ENCODE measurements at places on chromosomes 2 and 18.

DNA sequence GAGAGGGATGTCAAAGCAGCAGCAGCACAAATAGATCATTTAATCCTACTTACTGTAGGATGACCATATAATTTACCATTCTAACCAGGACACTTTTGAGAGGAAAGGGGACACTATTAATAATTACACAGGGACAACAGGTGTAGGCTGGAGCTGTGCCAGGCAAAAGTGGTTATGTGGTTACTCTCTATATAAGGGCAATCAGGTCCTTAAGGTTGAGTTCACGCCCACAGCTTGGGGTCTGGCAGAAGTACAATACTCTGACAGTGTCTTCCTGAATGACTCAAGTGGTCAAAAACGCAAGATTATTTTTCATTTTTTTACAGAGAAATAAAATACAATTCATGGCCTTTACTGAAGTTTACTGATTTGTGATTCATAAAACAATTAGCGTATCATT is 2.8 kb downstream of the PREPL start:
- no peak for DNase-seq

- no peak for DNase-seq
Measured at GRCh38 chr18:22488554-22488953, 70.8 kb upstream of the CTAGE1 start.

DNA sequence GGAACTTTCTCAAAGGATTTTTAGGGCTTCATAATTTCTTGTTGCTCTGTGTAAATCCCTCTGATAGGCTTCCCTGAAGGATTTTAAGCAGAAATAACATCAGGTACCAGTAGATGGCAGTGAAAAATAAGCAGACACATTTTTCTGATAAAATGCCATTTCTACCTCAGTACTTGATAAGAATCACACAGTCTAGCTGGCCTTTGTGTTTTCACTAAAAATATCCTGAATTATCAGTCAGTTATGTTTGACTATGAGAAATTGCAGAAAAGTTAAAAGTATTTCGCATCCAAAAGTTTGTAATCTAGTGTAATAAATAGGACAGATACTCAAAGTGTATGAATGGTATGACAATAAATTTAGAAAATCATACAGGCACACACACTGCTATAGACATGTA is 68.7 kb downstream of the DNAJC10 start:
- no peak for DNase-seq

DNA sequence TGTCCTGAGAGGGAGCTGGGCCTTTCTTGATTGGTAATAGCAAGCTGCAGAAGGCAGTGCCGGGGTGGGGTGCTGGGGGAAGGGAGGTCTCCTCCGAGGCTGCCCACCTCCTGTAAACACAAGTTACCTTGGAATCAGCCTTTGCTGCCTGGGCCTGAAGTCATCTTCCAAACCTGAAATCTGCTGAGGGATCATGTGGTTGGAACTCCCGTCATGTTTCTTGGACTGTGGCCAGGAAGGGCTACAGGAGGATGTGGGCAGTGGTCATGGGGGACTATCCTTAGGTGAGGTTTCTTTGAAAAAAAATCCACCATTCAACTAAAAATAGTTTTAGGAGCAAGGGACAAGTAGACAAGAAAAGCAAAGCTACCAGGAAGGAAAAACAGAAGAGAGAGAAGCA is 74.2 kb downstream of the CDK15 start:
- DNase-seq: no peak

DNA sequence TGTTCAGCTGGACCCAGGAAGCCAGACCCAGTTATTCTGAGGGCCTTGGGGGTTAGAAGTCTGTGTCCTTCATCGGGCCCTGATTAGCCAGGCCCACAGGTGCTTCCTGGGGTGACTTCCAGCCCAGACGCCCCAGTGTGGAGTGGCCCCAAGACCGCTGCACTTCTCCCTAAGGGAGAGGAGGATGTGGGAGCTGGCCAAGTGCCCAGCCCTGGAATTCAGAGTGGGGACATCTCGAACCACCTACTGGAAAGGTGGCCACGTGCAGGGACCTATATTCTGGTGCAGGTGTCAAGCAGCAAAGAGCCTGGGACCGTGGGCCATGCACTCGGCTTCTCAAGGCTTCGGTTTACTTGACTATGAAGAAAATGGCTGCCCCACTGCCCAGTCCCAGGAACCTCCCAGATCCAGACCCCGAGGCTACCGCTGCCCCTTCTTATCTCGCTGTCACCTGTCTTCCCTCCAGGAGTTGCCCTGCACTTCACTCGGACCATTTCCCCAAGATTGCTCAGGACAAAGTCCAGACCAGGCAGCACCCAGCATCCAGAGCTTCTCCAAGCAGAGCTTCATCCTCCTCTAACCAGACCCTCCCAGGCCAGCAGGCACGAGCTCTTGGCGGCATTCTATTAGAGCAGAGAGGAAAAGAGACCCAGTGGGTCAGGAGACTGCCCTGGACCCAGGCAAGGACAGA is 142.8 kb upstream of the ID2 start:
- no peak for DNase-seq

- no peak for DNase-seq
Measured at GRCh38 chr2:68377137-68377780, 12.2 kb downstream of the PLEK start.

DNA sequence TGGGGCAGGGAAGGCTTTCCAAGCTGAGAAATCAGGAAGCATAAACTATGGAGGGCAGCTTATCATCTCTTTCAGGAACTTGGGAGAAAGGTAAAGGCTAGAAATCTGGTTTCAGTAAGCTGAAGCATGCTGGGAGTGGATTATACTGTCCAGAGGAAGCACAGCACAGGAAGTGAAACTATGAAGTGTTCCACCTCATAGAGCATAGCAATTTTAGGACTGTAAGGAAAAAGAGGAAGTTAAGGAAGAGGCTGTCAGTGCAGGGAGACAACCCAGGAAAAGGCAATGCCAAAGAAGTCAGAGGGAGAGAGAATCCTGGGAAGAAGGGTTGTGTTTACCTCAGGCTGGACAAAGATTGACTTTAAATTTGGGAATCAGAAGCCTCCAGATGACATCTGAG is 51.9 kb downstream of the EFEMP1 start:
- no peak for DNase-seq

DNA sequence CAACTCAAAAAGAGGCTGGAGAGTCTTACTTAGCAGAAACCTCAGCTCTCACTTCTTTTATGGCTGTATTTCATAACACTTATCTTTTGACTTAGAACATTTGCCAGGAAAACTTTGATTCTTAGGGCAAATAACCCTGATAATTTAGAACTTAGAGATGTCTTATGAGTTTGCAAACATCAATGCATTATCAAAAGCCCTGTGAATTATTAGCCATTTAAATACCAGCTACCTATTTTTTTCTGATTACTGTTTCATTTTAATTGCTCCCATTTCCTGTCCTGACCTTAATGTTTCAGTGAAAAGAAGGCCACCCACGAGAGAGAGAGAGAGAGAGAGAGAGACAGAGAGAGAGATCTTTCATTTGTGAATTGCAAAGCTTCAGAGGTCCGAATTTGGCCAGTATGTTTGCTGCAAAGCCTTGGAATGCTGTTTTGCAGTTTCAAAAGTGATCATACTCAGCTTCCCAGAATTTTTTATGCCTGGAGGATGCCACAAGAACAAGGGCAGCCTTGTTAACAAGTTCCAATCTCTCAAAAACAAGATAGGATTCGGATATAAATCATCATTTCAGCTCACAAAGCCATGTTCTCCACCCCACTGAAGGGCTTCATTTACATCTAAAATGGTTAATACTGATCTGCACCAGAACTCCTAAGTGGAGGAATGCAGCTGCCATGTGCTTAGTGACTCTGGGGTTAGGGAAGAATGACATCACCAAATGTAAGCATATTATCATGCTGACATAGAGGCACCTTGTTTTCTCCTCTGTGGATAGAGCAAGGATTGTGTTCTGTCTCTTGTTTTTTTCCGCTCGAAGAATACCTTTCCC is 478.2 kb downstream of the ARHGAP15 start:
- DNase-seq: no peak

GRCh38 chr2:27025861-27026851 is 6.6 kb upstream of the TMEM214 start:
- no peak for DNase-seq

GRCh38 chr18:9751371-9752031 is 43.4 kb downstream of the RAB31 start:
- no peak for DNase-seq

- no peak for DNase-seq
Measured at GRCh38 chr2:82853299-82853698, 1605.8 kb downstream of the SUCLG1 start.

- no peak for DNase-seq
Measured at GRCh38 chr2:148167855-148168254, 147.0 kb downstream of the MBD5 start.

DNA sequence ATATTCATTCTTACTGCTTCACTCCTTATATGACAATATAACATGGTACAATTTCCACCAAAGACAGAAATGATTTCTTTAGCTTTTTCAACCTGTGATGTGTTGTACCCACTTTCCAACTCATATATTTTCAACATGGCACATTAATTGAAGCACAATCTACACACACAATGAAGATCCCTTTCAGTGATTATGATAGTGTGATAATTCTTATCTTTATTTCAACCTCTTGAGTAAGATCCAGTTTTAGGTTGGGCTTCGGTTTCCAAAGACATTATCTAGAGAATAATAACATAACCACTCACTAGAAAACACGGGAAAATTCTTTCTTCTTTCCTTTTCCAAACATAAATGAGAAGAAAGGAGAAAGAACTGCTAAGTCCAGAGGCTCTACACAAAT is 3.4 kb upstream of the DSG3 start:
- no peak for DNase-seq

DNA sequence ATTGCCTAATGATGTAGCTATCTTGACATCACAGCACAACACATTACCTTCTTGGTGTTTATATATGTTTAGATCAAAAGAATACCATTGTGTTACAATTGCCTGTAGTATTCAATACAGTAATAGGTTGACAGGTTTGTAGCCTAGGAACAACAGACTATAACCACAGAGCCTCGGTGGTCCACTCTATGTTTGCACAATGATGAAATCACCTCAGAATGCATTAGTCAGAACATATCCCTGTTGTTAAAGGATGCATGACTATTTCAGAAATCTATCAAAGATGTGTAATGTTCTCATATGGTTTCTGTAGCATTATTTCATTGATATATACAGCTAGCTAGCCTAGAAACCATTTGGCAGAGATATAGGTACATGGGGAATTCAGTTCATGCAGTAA is 8.9 kb downstream of the METTL5 start:
- no peak for DNase-seq

- no peak for DNase-seq
Measured at GRCh38 chr2:165467921-165468320, 1.6 kb upstream of the CSRNP3 start.

DNA sequence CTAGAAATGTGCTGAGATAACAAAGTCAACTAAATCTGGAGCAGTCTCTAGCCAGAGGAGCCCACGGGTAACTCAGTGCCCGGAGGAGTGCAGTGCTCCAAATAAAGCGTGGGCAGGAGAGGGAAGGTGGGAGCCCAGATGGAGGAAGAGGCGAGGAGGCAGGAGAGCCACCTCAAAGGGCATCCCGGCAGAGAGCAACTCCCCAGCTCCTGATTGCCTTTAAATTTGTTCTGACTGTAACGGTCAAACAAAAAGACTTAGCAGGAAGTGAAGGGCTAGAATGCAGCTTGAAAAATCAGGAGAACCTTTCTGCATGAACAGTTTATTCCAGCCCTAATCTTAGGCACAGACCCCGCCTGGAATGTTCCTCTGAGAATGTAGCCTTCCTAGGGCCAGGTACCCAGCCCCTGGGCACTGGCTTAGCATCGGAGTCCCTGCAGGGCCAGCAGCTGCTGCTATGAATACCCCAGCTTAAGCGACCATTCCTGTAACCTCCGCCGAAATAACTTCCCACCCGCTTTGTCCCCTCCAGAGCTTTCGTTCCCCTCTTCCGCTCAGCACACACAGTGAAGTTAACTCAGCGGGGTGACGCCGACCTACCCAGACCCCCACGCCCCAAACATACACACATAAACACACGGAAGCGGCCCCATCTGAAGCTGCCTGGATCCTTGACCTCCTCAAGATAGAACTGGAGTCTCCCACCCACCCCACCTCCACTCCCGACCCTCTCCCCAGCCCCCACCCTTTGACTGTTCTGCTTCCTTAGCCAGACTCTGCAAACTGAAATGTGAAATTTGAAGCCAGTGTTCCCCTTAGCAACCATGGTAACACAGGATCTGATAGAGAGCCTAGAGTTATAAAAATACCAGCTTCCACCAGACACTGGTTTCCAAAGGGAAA is 123.2 kb downstream of the SMAD7 start:
- no peak for DNase-seq

- no peak for DNase-seq
Measured at GRCh38 chr18:11981192-11981542, at the start of gene IMPA2. Gene IMPA2, plus strand, starts transcription at chr18:11981507. Its CDS starts 163 bp downstream, at chr18:11981670.

DNA sequence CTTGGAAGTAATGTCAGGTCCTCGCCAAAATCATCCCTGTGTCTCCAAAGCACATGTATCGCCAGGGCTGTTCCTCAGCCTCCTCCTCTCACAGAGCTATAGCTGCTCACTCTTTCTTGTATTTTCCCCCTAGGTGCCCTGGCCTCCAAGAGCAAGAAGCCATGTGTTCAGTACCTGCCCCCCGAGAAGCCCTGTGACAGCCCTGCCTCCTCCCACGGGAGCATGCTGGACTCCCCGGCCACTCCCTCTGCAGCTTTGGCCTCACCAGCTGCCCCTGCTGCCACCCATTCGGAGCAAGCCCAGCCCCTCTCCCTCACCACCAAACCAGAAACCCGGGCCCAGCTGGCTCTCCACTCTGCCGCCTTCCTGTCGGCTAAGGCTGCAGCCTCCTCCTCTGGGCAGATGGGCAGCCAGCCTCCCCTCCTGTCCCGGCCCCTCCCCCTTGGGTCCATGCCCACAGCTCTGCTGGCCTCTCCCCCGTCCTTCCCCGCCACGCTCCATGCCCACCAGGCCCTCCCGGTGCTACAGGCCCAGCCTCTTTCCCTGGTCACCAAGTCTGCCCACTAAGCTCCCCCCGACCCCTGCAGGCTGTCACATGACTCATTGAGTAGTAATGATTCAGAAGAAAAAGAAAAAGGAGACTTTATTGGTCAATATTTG is 18.8 kb downstream of the TGOLN2 start:
- DNase-seq: no peak

GRCh38 chr18:5238371-5238976 is 41.4 kb upstream of the AKAIN1 start:
- peak; percentile 20 for DNase-seq

All from T1000 (cell line).